Right ventricle myocardium inferior (tissue), 1 donor: ENCODE measurements at places on chromosomes 4 and X.

DNA sequence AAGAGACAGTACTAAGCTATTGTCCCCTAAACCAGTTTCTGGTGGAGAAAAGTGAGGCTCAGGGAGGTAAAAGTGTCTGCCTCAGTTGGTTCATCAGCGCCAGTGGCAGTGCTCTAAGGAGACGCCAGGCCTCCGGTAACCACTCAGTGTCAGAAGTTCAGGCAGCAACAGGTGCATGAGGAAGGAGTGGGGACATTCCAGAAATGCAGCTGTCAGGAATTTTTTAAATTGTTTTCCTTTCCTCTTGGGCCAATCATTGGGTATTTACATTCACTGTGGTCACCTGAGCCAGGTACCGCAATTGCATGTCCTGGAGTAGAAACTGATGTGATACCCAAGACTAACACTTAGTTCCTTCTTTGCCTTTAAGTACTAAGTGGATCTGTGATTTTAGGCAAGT is 40.2 kb upstream of the HS3ST1 start:
- DNase-seq, result no peak

DNA sequence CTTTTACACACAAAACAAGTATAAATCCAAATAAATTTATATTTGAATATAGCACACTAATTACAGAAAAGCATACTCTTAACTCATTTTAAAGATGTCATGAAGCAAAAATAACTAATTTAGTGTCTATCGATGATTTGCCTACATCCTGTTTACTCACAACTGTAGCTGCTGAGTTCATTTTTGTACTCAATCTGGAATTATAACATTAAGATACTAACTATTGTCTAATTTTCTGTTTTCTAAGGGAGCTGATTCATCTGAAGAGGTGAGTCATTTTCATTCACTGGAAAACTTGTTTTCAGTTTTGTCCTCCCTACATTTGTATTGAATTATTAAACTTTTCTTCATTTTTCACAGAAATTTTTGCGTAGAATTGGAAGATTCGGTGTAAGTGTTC is 3.7 kb downstream of the STATH start:
- no peak for DNase-seq

DNA sequence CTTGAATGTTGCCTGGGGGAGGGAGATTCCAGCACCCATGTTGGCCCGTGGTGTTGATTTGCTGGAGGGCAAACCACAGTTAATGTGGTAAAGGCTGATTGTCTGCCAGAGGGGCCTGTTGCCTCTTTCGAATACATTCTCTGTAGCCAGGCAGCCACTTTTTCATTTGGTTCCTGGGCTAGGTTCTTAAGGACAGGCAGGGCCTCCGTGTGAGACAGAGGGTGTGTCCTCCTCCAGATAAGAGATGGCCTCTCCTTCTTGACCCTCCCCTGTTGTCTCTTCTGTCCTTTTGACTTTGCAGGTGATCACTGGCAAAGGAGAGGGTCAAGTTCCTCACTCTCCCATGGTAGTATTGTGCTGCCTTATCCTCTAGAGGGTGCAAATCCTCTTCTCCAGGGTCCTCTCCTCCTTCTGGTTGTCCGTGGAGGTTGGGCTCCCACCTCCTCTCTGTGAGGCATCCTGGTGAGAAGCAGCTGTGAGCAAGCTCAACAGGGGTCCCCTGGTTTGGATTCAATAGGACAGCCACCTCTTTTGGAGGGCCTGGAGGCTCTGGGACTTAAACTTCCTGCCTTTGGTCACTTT is 44.9 kb downstream of the ZNF182 start:
- no peak for DNase-seq

GRCh38 chrX:152641996-152642395 is 4.3 kb downstream of the GABRQ start:
- DNase-seq, result no peak

- DNase-seq, result peak; percentile 68
Measured at GRCh38 chr4:186693159-186693815, 30.4 kb downstream of the FAT1 start.

- no peak for DNase-seq
Measured at GRCh38 chrX:136045008-136045407, 59.8 kb downstream of the SLC9A6 start.

GRCh38 chr4:155615081-155615887 is 51.4 kb upstream of the GUCY1A1 start:
- no peak for DNase-seq

GRCh38 chrX:68992821-68993397 is 164.1 kb downstream of the EFNB1 start:
- DNase-seq, result no peak

DNA sequence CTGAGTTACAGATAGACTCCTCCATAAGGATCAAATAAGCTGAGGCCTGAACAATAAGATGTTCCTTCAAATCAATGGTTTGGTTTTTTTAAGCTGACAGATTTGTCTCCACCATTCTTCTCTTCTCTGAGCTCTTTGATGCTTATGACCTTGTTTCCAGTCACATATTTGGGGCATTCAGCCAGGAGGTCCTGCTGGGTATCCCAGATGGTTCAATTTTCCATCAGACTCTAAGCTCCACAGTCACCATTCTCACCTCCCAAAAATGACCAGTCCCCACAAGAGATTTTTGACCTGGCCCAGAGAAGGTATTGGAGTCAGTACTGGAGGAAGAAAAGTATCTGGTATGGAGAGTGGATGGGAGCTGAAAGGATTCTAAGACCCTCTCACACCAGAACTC is 74.6 kb upstream of the FRMPD3 start:
- DNase-seq, result no peak

DNA sequence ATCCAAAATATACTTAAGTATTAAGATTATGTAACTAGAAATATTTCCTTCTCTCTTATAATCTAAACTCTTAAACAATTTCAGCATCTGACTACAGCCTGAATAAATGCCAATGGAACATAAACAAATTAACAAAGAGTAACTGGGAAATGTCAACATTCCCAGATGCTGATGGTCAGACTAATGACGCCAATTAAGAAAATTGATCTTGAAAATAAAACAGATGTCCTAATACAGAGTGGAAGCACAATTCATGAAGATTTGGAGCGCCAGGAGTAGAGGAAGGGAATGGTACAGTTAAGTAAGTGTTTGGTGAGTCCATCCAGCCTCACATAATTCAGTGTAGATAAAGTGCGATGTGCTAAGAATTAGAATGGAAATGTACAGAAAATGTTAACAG is 203.7 kb upstream of the NWD2 start:
- no peak for DNase-seq

GRCh38 chr4:23889814-23890341 is at the start of gene PPARGC1A:
TSS of gene PPARGC1A (minus strand) at chr4:23890047. CDS start at chr4:23889957, 90 bp downstream.
- DNase-seq, result peak; percentile 55

GRCh38 chrX:107560980-107561379 is 67.3 kb upstream of the PRPS1 start:
- DNase-seq, result no peak

DNA sequence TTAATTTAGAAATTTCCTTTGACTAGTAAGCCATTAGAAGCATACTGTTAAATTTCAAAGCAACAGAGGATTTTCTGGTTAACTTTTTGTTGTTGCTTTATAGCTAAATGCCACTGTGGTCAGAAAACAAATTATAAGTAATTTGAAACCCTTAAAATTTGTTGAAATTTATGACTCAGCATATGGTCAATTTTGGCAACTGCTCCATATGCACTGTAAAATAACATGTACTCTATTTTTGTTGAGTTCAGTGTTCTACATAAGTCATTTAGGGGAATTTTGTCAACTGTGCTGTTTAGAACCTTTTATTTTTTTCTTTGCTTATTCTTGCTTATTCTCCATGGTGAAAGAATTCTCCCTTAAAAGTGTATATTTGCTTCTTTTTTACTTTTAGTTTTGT is 28.6 kb downstream of the SCLT1 start:
- no peak for DNase-seq

DNA sequence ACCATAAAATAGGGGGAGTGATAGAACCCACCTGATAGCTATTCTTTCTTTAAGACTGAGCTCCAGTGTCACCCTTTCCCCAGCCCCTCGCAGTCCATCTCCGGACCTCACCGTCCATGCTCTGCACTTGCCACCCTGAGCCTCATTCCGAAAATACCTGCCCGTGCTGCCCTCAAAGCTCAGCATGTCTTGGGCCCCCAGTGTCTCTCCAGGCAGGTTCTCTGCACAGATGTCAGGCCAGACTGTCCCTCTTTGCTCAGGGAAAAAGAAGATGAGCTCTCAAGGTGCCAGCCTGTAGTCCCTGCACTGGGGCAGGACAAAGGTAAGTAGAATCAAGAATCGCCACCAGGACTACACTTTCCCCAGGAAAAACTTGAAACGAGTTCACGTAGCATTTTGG is 9.8 kb upstream of the WFS1 start:
- DNase-seq, result no peak

- peak; percentile 74 for DNase-seq
Measured at GRCh38 chrX:130108647-130109428, 1.5 kb downstream of the ELF4 start.

GRCh38 chrX:107831071-107831730 is 5.5 kb downstream of the MID2 start:
- no peak for DNase-seq

GRCh38 chrX:133908223-133908955 is 77.0 kb downstream of the GPC3 start:
- DNase-seq, result no peak

GRCh38 chr4:8916351-8916885 is 44.8 kb upstream of the HMX1 start:
- DNase-seq, result peak; percentile 60

DNA sequence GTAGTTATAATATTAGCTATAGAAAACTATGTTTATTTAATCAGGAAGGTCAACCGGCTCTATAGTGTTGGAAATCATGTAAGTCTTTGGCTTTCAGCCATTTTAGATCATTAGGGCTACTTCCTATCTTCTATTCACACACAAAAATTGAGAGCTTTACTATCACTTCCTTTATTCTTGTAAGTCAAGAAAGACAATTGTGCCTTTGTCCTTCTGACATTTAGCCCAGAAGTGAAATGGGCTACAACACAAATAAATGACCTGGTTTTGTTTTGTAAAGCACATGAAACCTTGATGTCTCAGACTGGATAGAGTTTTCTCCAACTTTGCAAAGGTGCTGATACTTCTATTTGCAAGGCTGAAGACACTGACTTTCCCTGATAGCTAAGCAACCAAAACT is 122.4 kb upstream of the ACSL4 start:
- no peak for DNase-seq

DNA sequence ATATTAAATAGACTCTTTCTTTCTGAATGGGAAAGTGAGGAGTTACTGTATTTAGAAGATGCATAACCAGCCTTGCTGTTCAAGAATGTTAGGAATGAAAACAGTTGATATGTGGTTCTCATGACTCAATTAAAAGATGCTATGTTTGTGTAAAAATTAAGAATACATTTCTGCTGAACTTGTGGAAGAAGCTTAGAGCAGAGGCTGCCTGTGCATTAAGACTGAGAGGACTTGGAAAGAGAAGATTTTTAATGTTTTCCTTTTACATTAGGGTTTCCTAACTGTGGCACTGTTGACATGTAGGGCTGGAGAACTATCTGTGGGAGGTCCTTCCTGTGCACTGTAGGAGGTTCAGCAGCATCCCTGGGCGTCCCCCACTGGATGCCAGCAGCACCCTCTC is 137.7 kb downstream of the GPR143 start:
- DNase-seq, result no peak

DNA sequence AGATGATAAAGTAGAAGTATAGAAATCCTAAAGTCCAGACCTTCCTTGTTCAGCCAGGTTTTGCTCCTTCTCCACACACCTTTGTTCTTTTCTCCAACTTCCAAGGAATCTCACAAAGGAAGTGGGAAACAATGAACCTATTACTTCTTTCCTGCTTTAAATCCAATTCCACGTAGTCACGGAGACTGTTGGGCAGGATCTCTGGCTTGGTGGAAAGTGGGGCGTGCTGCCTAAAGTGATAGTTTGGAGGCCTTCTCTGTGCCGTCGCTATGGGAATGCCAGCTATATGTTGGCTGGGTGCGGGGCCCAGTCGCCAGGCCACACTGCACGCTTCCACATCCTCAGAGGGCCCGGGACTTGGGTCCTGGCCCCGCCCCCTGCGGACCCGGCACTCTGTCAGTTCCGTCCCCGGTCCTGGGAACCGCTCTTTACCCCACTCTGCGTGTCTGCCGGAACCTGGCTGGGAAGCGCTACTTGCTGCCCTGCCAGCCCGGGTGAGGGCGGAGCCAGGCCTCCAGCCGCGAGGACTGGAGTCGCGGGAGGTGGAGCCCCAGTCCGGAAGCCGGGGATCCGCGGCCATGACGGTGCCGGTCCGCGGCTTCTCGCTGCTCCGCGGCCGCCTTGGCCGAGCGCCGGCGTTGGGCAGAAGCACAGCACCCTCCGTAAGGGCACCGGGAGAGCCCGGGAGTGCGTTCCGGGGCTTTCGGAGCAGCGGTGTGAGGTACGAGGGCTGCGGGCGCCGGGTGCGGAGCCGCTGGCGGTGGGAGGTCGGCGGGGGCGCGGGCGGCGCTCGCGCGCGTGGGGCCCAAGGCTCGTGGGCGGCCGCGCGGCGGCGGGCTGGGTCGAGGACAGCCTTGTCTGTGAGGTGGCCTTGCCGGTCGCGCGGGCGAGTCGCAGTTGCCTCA is at the start of gene MTHFD2L:
MTHFD2L (plus strand) TSS at position 558 of the 905 bp plus-strand sequence; CDS start at position 579, 21 bp downstream.
- peak; percentile 96 for DNase-seq

- DNase-seq, result no peak
Measured at GRCh38 chrX:38172596-38172995, 48.1 kb downstream of the SRPX start.

DNA sequence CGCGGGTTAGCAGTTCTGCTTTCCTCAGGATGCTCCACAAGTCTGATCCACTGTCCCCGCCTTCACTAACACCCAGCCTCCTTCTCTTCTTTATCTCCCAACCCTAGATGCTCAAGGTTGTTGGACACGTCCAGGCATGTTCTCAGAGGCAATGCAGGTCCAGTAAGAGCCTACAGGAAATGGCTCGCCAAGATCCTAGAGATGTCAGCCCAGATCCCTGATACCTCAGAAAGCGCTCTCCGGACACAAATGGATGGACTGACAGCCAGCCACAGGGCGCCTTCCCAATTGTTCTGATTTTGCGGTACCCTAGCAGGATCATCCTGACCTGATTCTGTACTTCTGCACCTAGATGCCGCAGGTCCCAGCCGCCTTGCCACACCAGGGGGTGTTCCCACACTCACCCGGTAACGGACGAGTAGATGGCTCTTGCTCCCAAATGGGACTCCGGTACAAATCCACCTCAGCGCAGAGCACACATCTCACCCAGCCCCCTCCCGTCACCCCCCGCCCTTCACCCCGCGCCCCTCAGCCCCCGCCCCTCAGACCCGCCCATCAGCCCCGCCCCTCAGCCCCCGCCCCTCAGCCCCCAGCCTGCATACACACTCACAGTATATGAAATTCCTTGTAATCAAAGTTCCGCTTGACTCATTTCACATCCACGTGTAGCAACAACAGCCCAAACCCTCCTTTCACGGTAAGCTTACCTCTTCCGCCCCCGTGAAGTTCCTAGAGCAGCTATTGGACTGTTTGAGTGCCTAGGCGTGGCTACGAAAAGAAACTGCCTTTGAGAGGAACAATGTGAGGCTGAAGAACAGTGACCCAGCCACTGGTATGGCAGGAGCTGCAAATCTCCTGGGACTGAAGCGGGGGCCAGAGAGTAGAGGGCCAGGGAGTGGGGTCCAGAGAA is at the start of gene EDA2R:
EDA2R (minus strand) TSS at position 488 of the 910 bp plus-strand sequence. CDS start 23,058 bp downstream, outside the sequence.
- no peak for DNase-seq

GRCh38 chrX:150211988-150212387 is 151.1 kb upstream of the MAMLD1 start:
- DNase-seq, result no peak
